ENCODE measurements at places on chromosomes 1 and 21. TPM values are rescaled to one million over a fixed set of nuclear protein-coding genes. Genes with fewer than 3 reads are reported as not detected.

The PDZK1 gene
- total RNA-seq: 0.57 TPM

The IGFN1 gene
- 0.11 TPM for total RNA-seq

The MPZ gene
- total RNA-seq: 3.2 TPM

The ASB17 gene
- not detected for total RNA-seq

The EPB41 gene
- total RNA-seq: 81.2 TPM

The CLCA4 gene
- not detected for total RNA-seq

The COPA gene
- total RNA-seq: 115 TPM

The MAP1LC3C gene
- total RNA-seq: 1.5 TPM

The NPL gene
- 4.1 TPM for total RNA-seq

The KIRREL1 gene
- 32.8 TPM for total RNA-seq

The LCE3D gene
- not detected for total RNA-seq

The IFNAR2 gene
- 13.3 TPM for total RNA-seq

The CR1L gene
- total RNA-seq: 12.5 TPM

DNA sequence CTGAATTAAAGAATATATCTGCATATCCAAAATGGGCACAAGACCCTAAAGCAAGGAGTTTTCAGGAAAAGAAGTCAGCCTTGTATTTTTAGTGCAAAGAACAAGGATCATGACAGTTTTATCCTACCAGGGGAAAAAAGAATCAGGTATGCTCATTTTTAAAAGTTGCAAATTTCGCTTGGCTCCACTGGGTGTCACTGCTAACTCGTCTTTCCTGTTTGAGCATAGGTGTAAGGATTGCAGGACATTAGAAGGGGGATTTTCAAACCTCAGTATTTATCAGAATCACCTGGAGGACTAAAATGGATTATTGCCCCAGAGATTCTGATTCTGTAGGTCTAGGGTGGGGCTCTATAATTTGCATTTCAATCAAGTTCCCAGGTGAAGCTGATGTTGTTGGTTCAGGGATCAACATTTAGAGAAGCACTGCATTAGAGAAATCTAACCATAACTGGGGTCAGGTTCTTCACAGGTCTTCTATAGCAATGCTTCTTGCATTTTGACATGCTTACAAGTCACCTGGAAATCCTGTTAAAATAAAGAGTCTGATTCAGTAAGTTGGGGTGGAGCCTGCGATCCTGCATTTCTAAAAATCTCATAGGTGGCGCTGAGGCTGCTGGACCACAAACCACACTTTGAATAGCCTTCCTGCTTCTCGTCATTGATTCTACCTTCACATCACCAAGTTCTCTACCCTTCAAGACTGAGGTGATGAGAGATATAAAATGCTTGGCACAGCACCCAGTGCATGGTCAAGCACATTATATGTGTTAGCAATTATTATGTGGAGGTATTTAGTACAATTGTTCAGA, 39.6 kb downstream of the NUF2 start:
- H3K27me3 ChIP-seq: no peaks in the 10 kb centered on the region
- H3K36me3 ChIP-seq: no peaks in the 10 kb centered on the region
- DNase-seq: peak; percentile 18
- H3K4me3 ChIP-seq: no peak overlapping the region
- peaks cover 15% of the 10 kb centered on the region for H3K4me1 ChIP-seq

GRCh38 chr21:44304877-44305293, 5.0 kb downstream of the PFKL start:
- H3K27ac ChIP-seq: peak overlapping the region; percentile 97
- no peaks in the 10 kb centered on the region for H3K27me3 ChIP-seq
- H3K4me1 ChIP-seq: peaks cover 30% of the 10 kb centered on the region
- H3K36me3 ChIP-seq: 0 out of 2 replicates have a peak, but pooled peaks cover 2% of the 10 kb centered on the region
- DNase-seq: peak; percentile 43
- no peak overlapping the region for H3K4me3 ChIP-seq

DNA sequence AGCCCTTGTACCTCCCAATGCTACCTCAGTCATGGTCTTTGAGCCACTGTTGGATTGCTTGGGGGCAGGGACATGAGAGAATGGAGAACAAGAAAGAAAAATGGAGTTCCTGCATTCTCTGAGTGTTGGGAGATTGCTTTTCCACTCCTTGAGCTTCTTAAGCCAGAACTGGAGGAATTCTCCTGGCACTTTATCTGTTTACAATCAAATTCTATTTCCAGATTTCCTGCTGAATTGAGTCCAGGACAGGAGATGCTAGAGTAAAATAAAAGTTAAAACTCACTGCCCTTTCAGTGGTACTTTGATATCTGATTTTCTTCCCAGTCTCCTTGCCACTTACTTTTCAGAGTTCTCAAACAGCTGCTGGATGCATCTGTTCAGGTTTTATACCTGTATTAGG, 24.4 kb upstream of the DEPDC1 start:
- no peaks in the 10 kb centered on the region for H3K36me3 ChIP-seq
- H3K4me3 ChIP-seq: no peak overlapping the region
- peaks cover 6% of the 10 kb centered on the region for H3K4me1 ChIP-seq
- no peak overlapping the region for H3K27ac ChIP-seq

DNA sequence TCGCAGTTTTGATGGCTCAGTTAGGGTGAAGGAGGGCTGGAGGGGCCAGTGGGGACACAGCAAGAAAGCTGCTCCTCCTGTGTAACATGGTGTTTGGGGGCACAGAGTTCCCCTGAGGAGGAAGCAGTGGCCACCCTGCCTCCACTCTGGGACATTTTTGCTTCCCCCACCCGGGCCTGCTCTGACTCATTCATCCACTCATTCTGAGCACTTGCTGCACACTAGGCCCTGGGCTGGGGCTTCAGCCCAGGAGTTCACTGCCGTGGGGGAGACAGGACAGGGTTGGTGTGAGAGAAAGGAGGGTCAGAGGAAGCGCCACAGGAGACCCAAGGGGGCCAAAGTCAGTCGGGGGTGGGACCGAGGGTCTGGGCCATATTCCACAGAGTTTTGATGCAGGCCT, 41.4 kb upstream of the ACOT11 start:
- H3K4me1 ChIP-seq: peaks cover 18% of the 10 kb centered on the region
- H3K27me3 ChIP-seq: no peaks in the 10 kb centered on the region
- H3K27ac ChIP-seq: no peak overlapping the region
- no peak for DNase-seq
- no peak overlapping the region for H3K4me3 ChIP-seq
- H3K36me3 ChIP-seq: no peaks in the 10 kb centered on the region

DNA sequence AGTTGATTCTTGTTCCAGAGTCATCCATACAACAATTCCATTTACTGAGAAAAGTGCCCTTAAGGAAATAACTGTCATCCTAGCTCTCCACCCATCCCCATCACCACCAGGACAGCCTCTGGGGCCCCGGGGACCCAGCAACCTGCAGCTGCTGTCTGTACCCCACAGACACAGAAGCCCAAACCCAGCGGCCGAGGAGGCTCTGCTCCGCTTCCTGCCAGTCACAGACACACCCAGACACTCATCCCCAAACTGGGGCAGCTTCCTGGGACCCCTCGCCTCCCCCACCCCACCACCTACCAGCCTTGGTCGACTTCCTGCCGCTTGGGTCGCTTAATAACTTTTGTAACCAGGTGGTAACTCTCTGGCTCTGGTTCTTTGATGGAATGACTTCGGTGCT, 121.6 kb upstream of the SLC25A33 start:
- H3K27ac ChIP-seq: no peak overlapping the region
- DNase-seq: no peak
- no peaks in the 10 kb centered on the region for H3K27me3 ChIP-seq
- no peaks in the 10 kb centered on the region for H3K36me3 ChIP-seq
- H3K4me3 ChIP-seq: no peak overlapping the region

DNA sequence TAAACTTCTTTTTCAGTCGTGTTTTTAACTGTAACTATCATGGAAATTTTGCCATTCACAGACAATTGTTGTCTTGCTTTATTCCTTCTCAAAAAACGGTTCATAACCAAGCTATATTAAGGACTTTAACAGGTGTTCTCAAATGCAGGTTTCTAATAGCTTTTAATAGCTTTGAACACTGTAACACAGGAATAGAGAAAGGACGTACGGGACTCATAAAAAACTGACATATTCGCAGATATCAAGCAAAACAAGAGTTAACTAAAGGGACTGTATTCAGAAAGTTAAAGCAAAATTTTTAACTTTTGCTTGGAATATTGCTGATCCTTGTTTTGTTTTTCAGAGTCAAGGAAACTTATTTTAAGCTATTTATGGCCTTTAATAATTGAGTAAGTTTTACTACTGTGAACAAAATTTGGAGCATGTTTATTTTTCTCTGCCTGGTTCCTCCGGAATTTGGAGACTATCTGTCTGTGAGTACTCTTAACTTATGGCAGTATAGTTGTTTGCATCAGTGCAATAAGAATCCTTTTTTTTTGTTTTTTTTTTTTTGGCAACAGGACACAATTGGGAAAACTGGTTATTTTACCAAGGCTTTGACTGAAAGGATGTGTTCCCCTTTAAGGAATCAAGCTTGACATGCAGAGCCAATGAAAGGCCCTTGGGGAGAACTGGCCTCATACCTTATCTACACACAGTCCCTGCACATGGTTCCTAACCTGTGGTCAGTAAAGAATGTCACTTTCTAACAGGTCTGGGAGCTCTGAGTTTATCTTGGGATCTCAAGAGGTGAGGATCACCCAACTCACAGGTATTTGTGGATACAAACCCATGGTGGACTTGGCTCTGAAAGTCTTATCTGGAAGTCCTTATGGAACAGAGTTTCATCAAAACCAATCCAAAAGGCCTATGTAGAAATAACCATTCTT, 5.8 kb upstream of the CD46 start:
- DNase-seq: no peak
- no peak overlapping the region for H3K27ac ChIP-seq
- peaks cover 12% of the 10 kb centered on the region for H3K36me3 ChIP-seq
- peaks cover 2% of the 10 kb centered on the region for H3K27me3 ChIP-seq
- H3K4me3 ChIP-seq: no peak overlapping the region

- no peak overlapping the region for H3K27ac ChIP-seq
- no peak overlapping the region for H3K4me3 ChIP-seq
- no peaks in the 10 kb centered on the region for H3K36me3 ChIP-seq
- no peak for DNase-seq
Observed at GRCh38 chr1:226027538-226028217, 28.5 kb upstream of the SDE2 start.

GRCh38 chr1:147089457-147089856, 82.8 kb downstream of the PRKAB2 start:
- H3K4me3 ChIP-seq: peak overlapping the region; percentile 3
- H3K4me1 ChIP-seq: peaks cover 17% of the 10 kb centered on the region
- no peak for DNase-seq

- 0 out of 2 replicates have a peak, but pooled peaks cover under 1% of the 10 kb centered on the region for H3K27me3 ChIP-seq
- DNase-seq: no peak
Observed at GRCh38 chr21:46600978-46601377, 3.9 kb downstream of the S100B start.

- no peak for DNase-seq
- peak overlapping the region; percentile 34 for H3K4me3 ChIP-seq
- no peaks in the 10 kb centered on the region for H3K36me3 ChIP-seq
Observed at GRCh38 chr21:31554511-31555022, 104.9 kb upstream of the SOD1 start.

GRCh38 chr1:25675729-25676476, 59.3 kb downstream of the MAN1C1 start:
- H3K27me3 ChIP-seq: no peaks in the 10 kb centered on the region
- no peak overlapping the region for H3K27ac ChIP-seq
- H3K4me3 ChIP-seq: no peak overlapping the region

GRCh38 chr1:45205910-45206721, at the start of gene ZSWIM5:
Gene ZSWIM5, minus strand, starts transcription at chr1:45206605. Its CDS starts 255 bp downstream, at chr1:45206350.
- H3K4me1 ChIP-seq: peaks cover 31% of the 10 kb centered on the region
- H3K27me3 ChIP-seq: peaks cover 50% of the 10 kb centered on the region
- peak within 1 kb of the TSS; percentile 87 for H3K4me3 ChIP-seq
- peak; percentile 67 for DNase-seq

DNA sequence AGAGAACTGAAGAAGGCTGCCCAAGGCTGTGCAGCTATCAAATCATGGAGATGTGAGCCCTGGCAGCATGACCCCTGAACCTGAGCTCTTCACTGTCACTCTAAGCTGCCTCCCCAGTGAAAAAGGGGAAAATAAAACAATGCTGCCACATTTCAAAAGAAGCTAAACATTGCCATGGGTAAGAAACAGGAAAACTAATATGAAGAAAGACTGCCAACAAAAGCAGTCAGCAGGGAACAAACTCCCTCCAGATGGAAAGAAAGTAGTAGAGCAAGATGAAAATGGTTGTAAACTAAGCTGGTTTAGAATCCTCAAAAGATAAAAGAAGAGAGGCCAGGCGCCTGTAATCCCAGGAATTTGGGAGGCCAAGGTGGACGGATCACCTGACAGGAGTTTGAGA, 36.2 kb upstream of the CSF1 start:
- peaks cover 59% of the 10 kb centered on the region for H3K4me1 ChIP-seq
- H3K4me3 ChIP-seq: no peak overlapping the region
- no peaks in the 10 kb centered on the region for H3K36me3 ChIP-seq
- DNase-seq: no peak
- peak overlapping the region; percentile 44 for H3K27ac ChIP-seq

GRCh38 chr1:90963651-90964050, 58.2 kb downstream of the ZNF644 start:
- H3K4me3 ChIP-seq: no peak overlapping the region
- DNase-seq: no peak
- H3K4me1 ChIP-seq: peaks cover 21% of the 10 kb centered on the region
- no peak overlapping the region for H3K27ac ChIP-seq

- H3K36me3 ChIP-seq: no peaks in the 10 kb centered on the region
- H3K4me1 ChIP-seq: peaks cover 13% of the 10 kb centered on the region
Observed at GRCh38 chr1:193625255-193625654, 438.8 kb upstream of the B3GALT2 start.

DNA sequence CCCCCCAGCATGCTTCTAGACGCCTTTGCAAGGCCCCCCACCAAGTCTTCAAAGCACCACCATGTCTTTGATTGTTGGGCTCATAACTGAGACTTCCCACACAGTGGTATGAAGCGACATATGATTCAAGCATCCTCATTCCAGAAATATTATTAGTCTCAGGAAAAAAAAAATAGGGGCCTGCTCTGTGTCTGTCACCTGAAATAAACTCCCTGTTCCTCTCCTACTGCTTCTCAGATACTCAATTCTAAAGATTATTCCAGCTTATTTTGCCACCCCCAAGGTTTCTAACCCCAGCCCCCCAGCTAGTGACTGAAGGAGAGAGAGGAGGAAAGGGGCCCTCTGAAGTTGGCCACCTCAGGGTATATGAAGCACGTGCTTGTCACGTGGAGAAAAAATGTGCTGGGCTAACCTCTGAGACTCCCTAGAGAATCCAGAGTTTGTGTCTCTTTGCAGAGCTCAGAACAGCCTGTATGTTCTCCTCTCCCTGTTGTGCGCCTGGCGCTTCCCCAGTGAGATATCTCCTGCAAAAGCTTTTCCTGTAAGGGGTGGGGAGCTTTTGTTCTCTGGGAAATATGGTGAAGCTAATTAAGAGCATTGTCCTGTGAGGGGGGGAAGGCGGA, 35.9 kb upstream of the RASAL2 start:
- H3K4me3 ChIP-seq: no peak overlapping the region
- peaks cover 77% of the 10 kb centered on the region for H3K4me1 ChIP-seq
- no peaks in the 10 kb centered on the region for H3K36me3 ChIP-seq
- H3K27ac ChIP-seq: no peak overlapping the region
- H3K27me3 ChIP-seq: peaks cover 11% of the 10 kb centered on the region
